ENCODE measurements at places on chromosomes 5 and 9.

DNA sequence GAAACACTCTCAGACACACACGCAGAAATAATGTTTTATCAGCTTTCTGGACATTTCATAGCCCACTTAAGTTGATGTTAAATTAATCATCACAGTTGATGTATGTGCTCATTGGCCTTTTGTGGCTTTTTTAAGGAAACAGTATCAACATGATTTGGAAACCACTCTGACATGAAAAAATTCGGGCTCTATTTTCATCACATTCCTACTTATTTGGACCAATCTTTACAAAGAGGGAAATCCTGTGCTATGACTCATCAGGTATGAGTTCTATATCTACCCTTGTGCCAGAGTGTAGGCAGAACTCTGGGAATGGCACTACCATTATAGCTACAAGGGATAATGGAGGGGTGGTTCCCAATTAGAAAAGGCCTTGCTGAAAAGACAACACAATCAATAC, 388.4 kb upstream of the PTGER4 start:
- no peak for DNase-seq

DNA sequence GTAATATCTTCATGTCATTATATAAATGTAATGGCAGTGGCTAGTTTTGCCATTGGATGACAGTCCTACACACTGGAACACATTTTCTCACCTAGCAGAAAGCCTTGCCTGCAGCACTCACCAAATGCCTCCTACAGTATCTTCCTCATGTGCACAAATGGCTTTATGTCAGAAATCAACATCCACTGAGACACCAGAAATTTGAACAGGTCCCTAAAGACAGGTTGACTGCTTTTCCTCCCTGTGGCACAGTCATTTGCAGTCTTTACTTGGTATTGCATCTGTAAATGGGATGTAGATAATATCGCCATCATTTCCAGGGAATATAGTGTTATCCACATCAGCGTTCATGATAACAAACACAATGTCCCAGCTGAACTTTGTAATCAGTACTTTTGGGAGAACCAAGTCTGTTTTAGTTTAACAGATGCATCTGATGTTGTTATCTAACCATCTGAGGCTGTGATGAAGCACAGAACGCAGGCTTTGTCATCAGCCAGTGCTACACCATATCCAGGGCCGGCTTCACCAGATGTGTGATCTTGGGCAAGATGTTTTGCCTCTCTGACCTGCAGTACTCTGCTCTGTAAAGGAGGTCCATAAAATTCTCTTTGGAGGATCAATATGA, 83.9 kb upstream of the TAS2R1 start:
- DNase-seq, result no peak

DNA sequence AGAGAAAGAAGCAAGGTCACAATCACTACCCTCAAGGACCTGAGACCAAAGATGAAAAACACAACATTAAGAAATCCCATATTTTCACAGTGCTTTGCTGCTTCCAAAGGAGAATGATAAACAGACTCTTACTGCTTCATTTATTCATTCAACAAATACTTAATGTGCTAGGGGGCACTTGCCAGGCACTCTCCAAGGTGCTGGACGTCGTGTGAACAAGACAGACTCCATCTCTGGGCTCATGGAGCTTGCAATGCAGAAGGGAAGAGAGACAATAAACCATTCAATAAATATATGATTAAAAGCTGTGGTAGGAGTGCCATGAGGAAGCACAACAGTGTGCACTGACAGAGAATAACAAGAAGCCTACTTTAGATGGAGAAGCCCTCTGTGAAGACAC, 327.7 kb downstream of the CDK5RAP2 start:
- DNase-seq, result no peak

DNA sequence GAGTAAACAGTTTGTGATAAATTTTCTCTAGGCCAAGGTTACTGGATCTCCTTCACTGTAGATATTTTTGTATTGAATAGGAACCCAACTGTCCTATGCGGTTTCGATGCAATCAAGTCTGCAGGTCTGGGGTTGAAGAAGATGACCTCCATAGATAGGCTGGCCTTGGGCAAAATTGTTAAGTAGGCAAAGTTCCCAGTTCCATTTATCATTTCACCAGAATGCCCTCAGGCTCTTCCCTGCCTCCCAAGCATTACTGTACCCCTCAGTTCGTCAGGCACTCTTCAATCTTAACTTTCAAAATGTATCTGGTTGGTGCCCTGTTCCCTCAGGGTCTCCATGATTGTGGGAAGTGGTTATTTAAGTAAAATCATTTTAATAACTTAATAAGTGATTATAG, 1802.9 kb upstream of the WWC1 start:
- no peak for DNase-seq

DNA sequence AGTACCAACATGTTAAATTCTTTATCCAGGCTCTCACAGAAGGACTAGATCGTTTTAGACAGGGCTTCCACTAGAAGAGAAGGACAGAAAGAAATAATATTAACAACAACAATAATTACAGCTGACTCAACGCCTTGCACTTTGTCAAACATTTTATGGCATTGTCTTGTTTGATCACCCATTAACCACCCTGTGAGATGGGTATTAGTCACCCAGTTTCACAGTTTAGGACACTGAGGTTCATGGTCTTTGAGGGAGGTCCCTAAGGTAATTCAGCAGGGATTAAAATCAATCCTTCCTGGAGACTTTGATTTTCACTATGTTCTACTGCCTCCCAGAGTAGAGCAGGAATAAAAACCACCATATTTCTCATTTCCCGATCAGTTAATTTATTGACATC, 51.4 kb upstream of the BNC2 start:
- no peak for DNase-seq

DNA sequence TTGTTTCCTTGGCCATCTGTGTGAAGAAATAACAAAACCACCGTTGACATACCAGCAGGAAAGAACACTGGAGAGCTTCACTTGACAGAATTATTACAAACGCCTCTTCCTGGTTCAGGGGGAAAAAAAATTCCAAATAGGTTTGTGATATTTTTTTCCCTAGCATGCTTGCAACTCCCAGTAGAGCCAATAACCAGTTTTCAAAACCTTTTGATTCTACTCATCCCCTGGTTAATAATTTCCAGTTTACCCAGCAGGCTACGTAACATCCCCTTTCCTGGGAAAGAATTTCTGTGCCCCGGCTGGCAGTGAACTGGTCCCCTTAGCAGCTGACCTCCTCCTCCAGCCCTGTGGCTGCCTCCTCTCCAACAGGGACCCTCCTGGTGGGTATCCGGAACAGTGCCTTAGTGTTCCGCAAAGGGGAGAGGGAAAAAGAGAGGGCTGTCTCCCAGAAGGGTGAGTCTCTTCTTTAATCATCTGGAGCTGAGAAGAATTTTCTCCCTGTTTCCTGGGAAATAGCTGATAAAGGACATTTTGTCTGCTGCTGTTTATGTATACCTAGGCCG, 72.8 kb upstream of the BOD1 start:
- DNase-seq, result no peak

- peak; percentile 23 for DNase-seq
Measured at GRCh38 chr5:74639807-74640449, 600 bp downstream of the ENC1 start.

DNA sequence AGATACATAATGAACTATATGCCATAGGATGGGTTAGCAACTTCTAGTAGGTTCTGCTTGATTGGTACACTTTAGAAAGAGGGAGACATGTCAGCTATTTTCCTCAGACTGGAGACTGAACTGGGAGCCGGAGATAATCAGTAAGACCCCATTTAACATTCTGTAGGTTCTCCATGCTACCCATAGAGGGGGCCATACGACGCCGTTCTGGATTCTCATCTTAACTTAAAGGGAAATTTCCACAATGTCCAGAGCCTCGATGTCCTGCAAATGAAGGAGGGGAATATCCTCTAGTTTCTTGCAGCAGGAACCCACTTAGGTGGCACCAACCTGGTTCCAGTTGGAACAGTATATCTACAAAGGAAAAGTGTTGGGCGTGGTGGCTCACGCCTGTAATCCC, 22.3 kb upstream of the NPM1 start:
- no peak for DNase-seq

- no peak for DNase-seq
Measured at GRCh38 chr9:69834591-69835184, 14.1 kb downstream of the CFAP95 start.

DNA sequence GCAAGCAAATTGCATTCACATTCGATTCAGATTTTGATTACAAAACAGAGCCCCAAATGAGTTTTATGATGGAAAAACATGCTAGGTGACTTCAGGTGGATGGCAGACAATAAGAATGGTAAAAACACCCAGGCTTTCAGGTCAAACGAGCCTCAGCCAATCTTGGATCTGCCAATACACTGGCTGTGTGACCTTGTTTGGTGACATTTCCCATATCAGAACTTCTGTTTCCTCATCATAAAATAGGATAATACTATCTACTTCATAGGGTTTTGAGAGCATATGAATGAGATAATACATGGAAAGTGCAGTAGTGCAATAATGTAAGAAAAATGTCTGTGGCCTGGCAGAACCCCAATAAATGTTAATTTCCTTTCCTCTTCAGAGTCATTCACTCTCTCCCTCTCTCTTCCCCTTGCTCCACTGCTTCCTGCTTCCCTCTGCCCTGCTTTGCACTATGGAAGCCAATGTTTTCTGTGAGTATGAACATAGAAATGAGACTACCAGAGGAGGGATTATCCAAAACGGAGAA, 54.7 kb downstream of the SH3RF2 start:
- no peak for DNase-seq

DNA sequence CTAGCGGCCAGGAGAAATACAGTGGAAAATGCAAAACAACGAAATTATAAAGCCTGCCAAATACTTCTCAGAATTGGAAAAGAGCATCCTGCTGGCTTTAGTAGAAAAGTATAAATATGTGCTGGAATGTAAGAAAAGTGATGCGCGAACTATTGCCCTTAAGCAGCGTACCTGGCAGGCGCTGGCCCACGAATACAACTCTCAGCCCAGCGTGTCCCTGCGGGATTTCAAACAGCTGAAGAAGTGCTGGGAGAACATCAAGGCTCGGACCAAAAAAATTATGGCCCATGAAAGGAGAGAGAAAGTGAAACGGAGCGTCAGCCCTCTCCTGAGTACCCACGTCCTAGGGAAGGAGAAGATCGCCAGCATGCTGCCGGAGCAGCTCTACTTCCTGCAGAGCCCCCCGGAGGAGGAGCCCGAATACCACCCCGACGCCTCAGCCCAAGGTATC, 15.0 kb downstream of the MSANTD3 start:
- DNase-seq, result no peak

DNA sequence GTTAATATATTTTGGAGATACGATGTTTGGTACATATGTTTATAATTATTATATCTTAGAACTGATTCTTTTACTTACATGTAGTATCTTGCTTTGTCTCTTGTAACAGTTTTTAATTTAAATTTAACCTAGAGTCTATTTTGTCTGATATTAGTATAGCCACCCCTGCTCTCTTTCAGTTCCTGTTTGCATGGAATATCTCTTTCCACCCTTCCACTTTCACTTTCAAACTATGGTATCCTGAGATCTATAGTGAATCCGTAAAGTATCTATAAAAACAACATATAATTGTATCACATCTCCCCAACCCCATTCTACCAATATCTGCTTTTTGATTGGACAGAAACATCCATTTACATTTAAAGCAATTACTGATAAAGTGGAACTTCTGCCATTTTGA, 7.2 kb downstream of the IRGM start:
- DNase-seq, result no peak

DNA sequence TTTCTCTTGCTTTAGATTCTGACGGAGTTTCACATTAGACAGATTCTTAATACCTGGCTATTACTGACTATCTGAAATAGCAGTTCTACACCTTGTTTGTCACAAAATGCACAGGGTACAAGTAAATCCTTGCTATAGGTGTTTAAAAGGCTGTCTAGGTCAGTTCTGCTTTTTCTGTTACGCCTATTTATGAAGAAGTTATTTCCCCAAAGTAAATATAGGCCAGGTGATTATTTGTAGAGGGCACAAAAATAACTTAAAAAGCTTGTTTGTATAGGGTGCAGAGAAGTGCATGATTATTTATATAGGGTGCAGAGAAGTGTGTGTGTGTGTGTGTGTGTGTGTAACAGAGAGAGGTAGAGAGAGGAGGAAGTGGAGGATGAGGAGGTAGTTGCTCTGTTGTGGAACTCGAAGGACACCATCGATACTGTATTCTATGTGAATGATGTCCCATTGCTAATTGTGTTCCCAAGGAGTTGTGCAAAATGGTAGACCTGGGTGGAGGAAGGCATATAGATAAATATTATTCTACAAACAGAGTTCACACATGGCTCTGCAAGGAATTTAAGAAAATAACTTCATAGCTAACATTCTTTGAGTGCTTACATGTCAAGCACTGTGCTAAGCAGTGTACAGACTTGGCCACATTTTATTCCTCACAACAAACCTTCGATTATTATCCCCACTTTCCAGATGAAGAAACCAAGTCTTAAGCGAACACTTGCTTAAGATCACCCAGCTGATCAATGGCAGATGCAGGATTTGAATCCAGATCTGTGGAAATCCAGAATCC, 96.3 kb upstream of the EQTN start:
- DNase-seq, result no peak

DNA sequence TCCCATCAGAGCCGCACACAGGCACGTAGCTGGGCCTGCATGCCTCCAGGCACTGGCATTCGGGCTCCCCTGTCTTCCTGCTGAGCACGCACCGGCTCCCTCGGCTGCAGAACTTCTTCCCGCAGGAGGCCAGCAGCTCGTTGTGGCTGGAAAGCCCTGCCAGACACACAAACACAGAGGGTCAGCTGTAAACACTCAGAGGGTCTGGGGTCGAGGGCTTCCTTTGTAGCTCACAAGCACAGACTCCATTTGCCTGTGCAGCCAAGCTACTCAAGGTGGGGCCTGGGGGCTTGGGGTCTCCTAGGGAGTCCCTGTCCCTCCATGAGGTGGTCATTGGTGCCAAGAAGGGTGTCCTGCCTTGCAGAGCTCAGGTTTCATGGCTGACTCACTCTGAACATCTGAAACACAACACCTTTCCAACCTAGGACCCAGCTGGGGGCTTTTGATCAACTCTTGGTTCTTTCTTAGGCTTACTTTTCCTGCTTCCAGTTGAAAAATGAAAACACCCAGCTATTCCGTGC, 211.4 kb downstream of the FSTL4 start:
- no peak for DNase-seq

GRCh38 chr9:123329329-123329955, 26.6 kb upstream of the CRB2 start:
- DNase-seq, result no peak

- DNase-seq, result no peak
Measured at GRCh38 chr9:96519787-96520186, 69.8 kb downstream of the HABP4 start.
